Type B pancreatic cell (in vitro differentiated cells): ENCODE measurements at places on chromosomes 3 and 15. TPM values are rescaled to one million over a fixed set of nuclear protein-coding genes. Genes with fewer than 3 reads are reported as not detected.
A peak's percentile ranks its signal among the peaks of the same experiment; 100 is the strongest.

- H3K27me3 ChIP-seq = peaks cover 7% of the 10 kb centered on the region
- no peak for DNase-seq
- no peak overlapping the region for H3K4me3 ChIP-seq
- H3K4me1 ChIP-seq = peaks cover 8% of the 10 kb centered on the region
- H3K36me3 ChIP-seq = no peaks in the 10 kb centered on the region
Measured at GRCh38 chr15:77838061-77838460, 205.3 kb upstream of the LINGO1 start.

DNA sequence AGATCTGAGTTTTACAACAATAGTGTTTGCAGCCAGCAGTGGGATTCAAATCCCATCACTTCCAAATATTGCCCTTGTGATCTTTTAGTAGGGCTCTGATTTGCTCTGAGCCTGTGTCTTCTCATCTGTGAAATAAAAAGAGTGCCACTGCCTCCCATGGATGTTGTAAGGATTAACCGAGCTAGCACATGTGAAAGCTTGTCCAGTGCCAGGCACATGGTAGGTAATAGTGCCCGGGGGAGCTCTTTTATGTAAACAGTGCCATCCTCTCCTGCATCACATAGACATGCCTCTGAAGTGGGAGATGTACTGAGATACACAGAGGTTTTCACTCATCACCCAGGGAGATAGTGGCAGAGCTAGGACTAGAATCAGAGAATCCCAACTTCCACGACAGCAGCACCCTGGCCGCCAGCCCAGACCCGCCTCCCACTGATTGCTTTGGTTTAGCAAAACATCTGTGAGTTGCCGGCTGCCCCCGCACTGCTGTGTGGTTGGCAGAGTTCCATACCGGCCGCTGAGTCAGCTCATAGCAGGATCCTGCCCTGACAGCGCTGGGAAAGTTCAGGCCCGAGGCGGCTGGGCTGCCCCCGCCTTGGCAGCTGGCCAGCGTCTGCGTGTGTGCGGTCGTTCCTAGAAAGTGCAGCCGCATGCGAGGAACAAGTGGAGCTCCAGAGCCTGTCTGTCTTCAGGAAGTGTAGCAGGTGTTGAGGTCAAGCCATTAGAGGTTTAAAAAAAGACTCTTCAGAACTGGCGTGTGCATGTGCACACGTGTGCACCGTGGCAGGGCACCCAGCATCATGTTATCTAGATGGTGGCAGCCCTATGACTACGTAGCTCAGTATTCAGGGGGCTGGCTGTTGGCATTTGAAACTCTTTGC lies 5.0 kb downstream of the ARID3B start:
- peaks cover 49% of the 10 kb centered on the region for H3K4me1 ChIP-seq
- H3K4me3 ChIP-seq = peak overlapping the region; percentile 75
- DNase-seq = peak; percentile 97
- peaks cover 22% of the 10 kb centered on the region for H3K36me3 ChIP-seq
- peaks cover 16% of the 10 kb centered on the region for H3K27me3 ChIP-seq

- peaks cover 13% of the 10 kb centered on the region for H3K4me1 ChIP-seq
- H3K27me3 ChIP-seq = no peaks in the 10 kb centered on the region
- peak overlapping the region; percentile 68 for H3K27ac ChIP-seq
- no peak overlapping the region for H3K4me3 ChIP-seq
Measured at GRCh38 chr3:56593455-56594158, 36.6 kb downstream of the CCDC66 start.

DNA sequence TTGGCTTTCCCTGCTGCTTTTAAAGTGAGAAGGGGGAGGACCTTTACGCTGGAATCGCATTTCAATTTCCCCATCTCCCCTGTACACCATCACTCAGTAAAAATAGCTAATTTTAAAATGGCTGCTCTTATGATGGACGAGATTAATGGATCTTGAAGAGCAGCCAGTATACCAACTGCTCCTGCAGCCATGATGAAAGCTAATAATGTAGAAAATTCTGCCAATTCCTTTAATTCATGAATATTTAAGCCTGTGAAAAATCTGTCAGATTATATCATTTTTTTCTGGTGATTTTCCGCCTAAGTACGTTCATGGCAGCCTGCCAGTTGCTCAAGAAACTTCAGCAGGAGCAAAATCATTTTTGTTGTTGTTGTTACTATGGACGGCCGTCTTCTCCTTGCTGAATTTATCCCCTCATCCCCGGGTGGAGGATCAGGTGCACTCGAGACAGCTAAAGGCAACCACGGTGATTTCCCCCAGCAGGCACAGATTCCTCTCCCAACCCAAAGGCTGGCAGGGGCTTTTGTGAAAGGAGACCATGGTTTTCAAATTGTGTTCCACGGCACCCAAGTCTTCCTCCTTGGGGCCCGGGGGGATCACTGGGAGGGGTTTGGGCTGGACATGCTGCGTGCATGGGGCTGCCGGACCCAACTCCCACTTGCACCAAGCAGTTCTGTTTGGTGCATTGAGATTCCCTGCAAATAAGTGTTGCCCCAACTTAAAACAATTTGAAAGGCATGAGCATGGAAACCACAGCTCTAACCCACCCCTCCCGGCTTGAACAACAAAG lies 289.6 kb downstream of the UACA start:
- H3K4me3 ChIP-seq = no peak overlapping the region
- no peaks in the 10 kb centered on the region for H3K36me3 ChIP-seq
- H3K27me3 ChIP-seq = peaks cover 39% of the 10 kb centered on the region
- no peak for DNase-seq
- H3K27ac ChIP-seq = no peak overlapping the region

DNA sequence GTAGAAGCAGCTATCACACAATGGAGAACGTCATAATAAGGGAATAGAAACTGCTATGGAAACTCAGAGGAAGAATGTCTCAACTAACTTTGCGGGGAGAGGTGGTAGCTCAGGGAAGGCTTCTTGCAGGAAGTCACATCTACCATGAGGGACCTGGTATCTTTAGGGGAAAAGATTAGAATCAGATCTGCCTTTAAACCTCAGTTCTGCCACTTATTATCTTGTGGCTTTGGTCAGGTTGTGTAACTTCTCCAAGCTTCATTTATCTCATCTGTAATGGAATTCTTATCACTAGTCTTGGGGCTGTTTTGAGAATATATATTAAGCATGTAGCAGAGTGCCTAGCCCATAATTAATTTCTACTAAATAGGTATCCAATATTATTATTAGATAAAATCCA lies 46.4 kb upstream of the PRICKLE2 start:
- peaks cover 3% of the 10 kb centered on the region for H3K36me3 ChIP-seq
- H3K27me3 ChIP-seq = peaks cover 4% of the 10 kb centered on the region
- no peak overlapping the region for H3K4me3 ChIP-seq
- DNase-seq = no peak
- no peak overlapping the region for H3K27ac ChIP-seq

DNA sequence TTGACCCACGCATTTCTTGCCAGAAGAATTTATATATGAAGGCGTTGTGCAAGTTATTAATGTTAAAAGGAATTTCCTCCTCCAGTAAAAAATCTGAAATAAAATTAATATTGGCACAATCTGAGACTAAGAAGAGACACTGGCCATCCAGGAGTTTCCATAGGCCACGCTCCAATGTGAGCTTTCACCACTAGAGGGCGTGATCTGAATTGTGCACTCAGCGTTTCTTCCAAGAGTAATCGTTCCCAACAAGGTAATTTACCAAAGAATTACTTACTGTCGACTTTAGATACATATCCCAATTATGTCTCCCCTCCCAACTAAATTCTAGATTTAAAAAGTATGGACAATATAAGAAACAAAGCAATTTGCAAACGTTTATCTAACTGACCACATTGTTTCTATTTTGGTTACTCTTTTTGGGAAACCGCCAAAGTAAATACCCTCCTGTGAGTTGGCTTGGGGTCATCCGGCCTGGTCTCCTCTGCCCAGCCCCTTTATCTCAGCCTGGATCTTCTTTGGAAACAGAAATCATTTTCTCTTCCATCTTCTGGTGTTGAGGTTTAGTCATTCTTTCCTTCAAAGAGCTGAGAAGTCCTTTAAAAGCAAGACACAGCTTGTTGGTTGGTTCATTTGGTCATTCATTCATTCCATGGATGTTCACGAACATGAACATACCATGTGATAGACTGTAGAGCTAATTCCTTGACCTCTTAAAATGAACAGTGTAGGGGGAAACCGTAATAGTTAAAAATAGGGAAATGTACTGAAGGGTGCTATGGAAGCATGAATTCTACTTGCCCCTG lies 26.2 kb downstream of the POLR2M start:
- no peaks in the 10 kb centered on the region for H3K27me3 ChIP-seq
- DNase-seq = no peak
- H3K4me3 ChIP-seq = no peak overlapping the region
- no peaks in the 10 kb centered on the region for H3K36me3 ChIP-seq

NDN gene
- total RNA-seq = 38.4 and 72.7 TPM in 2 replicates

- no peak overlapping the region for H3K27ac ChIP-seq
- H3K4me1 ChIP-seq = no peaks in the 10 kb centered on the region
- no peak for DNase-seq
- peaks cover 10% of the 10 kb centered on the region for H3K27me3 ChIP-seq
Measured at GRCh38 chr3:65268426-65268825, 580.6 kb upstream of the ADAMTS9 start.

PLOD2 gene
- 24.7 and 35.0 TPM in 2 replicates for total RNA-seq

PLCL2 gene
- total RNA-seq = 6.5 and 10.6 TPM in 2 replicates

- no peaks in the 10 kb centered on the region for H3K27me3 ChIP-seq
- H3K4me3 ChIP-seq = no peak overlapping the region
- no peaks in the 10 kb centered on the region for H3K36me3 ChIP-seq
Measured at GRCh38 chr3:193793123-193793522, 200.1 kb downstream of the OPA1 start.

DNA sequence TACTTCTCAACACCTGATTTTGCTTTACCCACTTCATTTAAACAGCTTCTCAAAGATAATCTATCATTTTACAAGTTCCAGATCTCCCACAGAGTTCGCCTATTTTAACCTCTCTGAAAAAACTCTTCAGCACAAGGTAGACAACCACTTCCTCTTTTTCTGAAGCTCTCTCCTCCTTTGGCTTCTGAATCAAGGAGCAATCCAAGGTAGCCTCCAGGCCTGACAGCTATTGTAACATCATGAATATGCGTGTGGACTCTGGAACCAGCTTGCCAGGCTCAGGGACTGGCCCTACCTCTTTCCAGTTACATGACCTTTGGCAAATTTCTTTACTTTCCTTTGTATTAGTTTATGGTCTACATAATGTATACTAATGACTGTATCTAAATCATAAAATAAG lies 405.9 kb upstream of the ZNF385D start:
- H3K27me3 ChIP-seq = no peaks in the 10 kb centered on the region
- no peak for DNase-seq
- H3K4me3 ChIP-seq = peak overlapping the region; percentile 0
- peak overlapping the region; percentile 37 for H3K27ac ChIP-seq
- peaks cover 30% of the 10 kb centered on the region for H3K4me1 ChIP-seq
